ENCODE measurements at places on chromosomes 5 and 9.

- no peak for DNase-seq
These were observed 691.2 kb downstream of the TAF11L14 start for GRCh38 chr5:18325431-18325830.

DNA sequence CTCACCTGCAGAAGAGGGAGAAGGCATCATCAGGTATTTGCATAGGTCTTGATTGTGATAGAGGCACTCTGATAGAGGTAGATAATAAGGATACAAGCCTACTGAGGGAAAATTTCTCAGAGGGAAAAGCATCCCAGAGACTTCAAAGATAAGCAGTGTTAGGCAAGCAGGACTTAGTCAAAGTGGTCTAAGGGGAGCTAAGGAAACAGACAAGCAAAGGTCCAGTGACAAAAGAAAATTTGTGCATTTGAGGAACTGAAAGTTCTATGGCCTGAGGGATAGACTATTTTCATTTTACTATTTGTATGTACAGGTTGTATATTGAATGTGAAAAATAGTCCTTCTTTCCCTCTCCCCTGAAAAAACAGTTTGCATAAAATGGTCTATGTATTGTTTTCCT is 27.4 kb downstream of the OXCT1 start:
- no peak for DNase-seq

DNA sequence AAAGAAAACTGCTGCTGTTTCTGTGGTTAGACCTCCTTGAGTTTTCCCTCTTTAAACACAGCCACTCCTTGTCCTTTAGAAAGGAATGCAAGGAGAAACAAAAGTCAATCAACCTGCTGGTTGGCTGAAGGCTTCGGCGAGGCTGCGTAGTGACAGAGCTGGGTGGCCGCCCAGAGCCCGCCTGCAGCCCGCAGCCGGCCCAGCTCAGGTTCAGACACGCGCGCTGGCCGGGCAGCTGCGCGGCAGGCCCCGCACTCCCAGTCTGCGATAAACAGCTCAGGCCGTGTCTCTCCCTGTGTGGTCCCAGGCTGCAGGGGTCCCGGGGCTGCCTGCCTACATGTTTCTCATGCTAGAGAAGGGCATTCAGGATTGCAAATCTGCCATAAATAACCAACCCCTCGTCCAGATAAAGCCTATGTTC is 115.4 kb downstream of the HSD17B3 start:
- DNase-seq = peak; percentile 58

DNA sequence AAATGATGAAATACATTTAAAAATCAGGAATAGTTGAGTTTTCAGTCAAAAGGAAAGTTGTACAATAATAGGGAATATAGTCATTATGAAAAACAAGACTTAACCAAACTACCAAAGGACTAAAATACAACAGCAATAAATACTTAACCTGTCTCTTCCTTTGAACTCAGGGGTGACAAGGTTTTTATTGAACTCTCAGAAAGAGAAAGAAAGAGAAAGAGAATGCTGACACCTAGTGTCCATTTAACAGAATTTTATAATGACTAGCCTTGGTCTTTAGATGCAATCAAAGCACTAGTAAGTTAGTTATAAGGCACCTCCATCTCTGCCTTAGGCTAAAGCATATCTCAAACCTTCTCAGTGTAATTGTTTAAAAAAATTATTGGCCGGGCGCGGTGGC is 47.5 kb downstream of the UIMC1 start:
- no peak for DNase-seq

- DNase-seq = no peak
These were observed 15.0 kb downstream of the GFI1B start for GRCh38 chr9:132993511-132993939.

- DNase-seq = no peak
These were observed 586.6 kb upstream of the TLE4 start for GRCh38 chr9:78985084-78985738.
